ENCODE measurements at places on chromosomes 11 and 22. TPM values are rescaled to one million over a fixed set of nuclear protein-coding genes. Genes with fewer than 3 reads are reported as not detected.
A peak's percentile ranks its signal among the peaks of the same experiment; 100 is the strongest.

DNA sequence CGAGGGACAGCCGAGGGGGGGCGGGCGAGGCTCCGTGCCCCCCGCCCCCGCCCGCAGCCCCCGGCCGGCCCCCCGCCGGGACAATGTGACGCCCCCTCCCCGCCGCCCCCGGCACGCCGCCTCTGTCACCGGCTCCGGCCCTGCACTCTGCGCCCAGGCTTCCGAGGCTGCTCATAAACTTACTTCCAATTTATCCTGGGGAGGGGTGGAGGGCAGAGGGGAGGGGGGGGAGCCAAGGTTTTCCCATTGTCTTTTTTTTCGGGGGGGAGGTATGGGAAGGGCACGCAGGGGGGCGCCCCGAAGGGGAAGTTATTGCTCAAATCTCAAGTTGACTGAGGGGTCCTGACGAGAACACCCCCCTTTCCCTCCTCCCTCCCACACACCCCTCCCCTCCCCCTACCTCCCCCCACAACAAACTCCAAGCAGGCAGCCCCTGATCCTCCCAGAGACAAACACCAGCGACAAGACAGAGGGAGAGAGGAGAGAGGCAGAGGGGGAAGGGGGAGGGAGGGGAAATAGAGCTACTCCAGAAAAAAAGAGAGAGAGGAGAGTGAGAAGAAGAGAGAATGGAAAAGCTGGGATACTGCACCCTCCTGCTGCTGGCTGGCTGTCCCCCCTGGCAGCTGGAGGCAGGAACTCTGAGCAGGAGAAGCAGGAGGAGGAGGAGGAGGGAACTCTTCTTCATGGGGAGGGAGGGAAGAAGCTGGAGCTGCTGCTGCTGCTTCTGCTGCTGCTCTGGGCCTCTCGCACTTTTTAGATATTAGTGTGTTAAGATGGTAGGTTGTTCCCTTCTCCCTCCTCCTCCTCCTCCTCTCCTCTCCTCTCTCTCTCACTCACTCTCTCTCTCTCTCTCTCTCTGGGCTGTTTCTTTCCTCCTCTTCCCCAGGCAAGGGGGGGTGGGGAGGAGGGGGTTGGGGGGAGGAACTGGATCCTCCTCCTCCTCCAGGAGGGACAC, 631 bp downstream of the PHF21A start:
- peaks cover 21% of the 10 kb centered on the region for H3K4me1 ChIP-seq
- DNase-seq = peak; percentile 75
- peaks cover 9% of the 10 kb centered on the region for H3K36me3 ChIP-seq
- no peaks in the 10 kb centered on the region for H3K27me3 ChIP-seq
- peak overlapping the region; percentile 94 for H3K4me3 ChIP-seq
- peak overlapping the region; percentile 83 for H3K27ac ChIP-seq

GRCh38 chr11:75240311-75241035, at the start of gene TPBGL:
Gene TPBGL, plus strand, starts transcription at chr11:75240774. Its CDS starts 276 bp downstream, at chr11:75241050.
- no peaks in the 10 kb centered on the region for H3K4me1 ChIP-seq
- no peaks in the 10 kb centered on the region for H3K36me3 ChIP-seq
- H3K4me3 ChIP-seq = no peak within 1 kb of the TSS
- no peak for DNase-seq
- no peak within 1 kb of the TSS for H3K27ac ChIP-seq
- peaks cover 36% of the 10 kb centered on the region for H3K27me3 ChIP-seq

DNA sequence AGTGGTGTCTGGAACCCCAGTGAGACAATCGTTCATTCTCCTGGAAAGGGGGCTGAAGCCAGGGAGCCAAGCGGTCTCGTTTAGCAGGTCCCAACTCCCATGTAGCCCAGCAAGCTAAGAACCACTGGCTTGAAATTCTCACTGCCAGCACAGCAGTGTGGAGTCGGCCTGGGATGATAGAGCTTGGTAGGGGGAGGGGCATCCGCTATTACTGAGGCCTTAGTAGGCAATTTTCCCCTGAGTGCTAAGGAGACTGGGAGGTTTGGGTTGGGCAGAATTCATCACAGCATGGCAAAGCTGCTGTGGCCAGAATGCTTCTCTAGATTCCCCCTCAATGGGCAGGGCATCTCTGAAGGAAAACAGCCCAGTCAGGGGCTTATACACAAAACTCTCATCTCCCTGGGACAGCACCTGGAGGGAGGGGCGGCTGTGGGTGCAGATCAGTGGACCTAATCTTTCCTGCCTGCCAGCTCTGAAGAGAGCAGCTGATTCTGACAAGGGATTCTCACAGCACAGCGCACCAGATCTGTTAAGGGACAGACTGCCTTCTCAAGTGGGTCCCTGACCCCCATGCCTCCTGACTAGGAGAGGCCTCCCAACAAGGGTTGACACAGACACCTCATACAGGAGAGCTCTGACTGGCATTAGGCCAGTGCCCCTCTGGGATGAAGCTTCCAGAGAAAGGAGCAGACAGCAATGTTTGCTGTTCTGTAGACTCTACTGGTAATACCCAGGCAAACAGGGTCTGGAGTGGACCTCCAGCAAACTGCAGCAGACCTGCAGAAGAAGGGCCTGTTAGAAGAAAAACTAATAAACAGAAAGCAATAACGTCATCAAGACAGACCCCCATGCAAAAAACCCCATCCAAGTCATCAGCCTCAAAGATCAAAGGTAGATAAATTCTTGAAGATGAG, 14.8 kb downstream of the OR52M1 start:
- no peaks in the 10 kb centered on the region for H3K36me3 ChIP-seq
- H3K27me3 ChIP-seq = no peaks in the 10 kb centered on the region
- H3K27ac ChIP-seq = no peak overlapping the region
- no peak for DNase-seq
- H3K4me1 ChIP-seq = no peaks in the 10 kb centered on the region

- H3K36me3 ChIP-seq = peaks cover 6% of the 10 kb centered on the region
- H3K4me1 ChIP-seq = peaks cover 47% of the 10 kb centered on the region
- H3K27me3 ChIP-seq = no peaks in the 10 kb centered on the region
- DNase-seq = peak; percentile 61
- peak overlapping the region; percentile 89 for H3K27ac ChIP-seq
- H3K4me3 ChIP-seq = peak overlapping the region; percentile 88
Measured at GRCh38 chr11:68009391-68010089, 587 bp upstream of the ALDH3B1 start.

- no peak for DNase-seq
- H3K27ac ChIP-seq = no peak overlapping the region
- peaks cover 8% of the 10 kb centered on the region for H3K4me1 ChIP-seq
Measured at GRCh38 chr11:73958521-73959141, 7.8 kb downstream of the DNAJB13 start.

GRCh38 chr22:39959640-39960447, at the start of gene TMA7B:
Gene TMA7B, plus strand, starts transcription at chr22:39960397. Its CDS starts 3,978 bp downstream, at chr22:39964375.
- no peaks in the 10 kb centered on the region for H3K27me3 ChIP-seq
- H3K4me1 ChIP-seq = peaks cover 26% of the 10 kb centered on the region
- H3K27ac ChIP-seq = peak within 1 kb of the TSS; percentile 89
- DNase-seq = peak; percentile 62
- peaks cover 6% of the 10 kb centered on the region for H3K36me3 ChIP-seq
- peak within 1 kb of the TSS; percentile 41 for H3K4me3 ChIP-seq

GRCh38 chr11:68255526-68255925, 16.2 kb downstream of the C11orf24 start:
- no peak for DNase-seq
- no peak overlapping the region for H3K4me3 ChIP-seq
- no peak overlapping the region for H3K27ac ChIP-seq
- no peaks in the 10 kb centered on the region for H3K27me3 ChIP-seq

DNA sequence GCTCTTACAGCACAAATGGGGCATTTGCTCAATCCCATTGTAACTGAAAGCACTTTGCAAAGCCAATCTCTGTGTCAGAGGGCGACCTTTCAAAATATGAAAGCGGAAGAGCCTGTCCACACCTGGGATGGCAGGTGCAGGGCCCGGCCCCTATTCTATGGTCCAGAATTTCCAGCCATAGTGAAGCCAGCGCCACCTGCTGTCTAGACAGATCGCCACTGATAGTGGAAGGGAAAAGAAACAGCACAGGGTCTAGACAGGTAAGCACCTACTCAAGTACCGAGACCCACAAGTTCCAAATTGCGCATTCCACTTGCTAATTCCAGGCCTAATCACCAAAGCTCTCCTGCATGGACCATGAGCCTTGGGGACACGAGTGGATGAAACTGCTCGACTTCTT, 141.4 kb downstream of the NTM start:
- H3K36me3 ChIP-seq = no peaks in the 10 kb centered on the region
- H3K27me3 ChIP-seq = no peaks in the 10 kb centered on the region
- no peak for DNase-seq
- H3K27ac ChIP-seq = no peak overlapping the region
- H3K4me1 ChIP-seq = no peaks in the 10 kb centered on the region

- H3K4me3 ChIP-seq = no peak overlapping the region
- H3K36me3 ChIP-seq = peaks cover 47% of the 10 kb centered on the region
- no peak for DNase-seq
- H3K27me3 ChIP-seq = no peaks in the 10 kb centered on the region
- H3K4me1 ChIP-seq = no peaks in the 10 kb centered on the region
Measured at GRCh38 chr11:13376838-13377237, 86.2 kb downstream of the BTBD10 start.

GRCh38 chr11:88535916-88536547, 198.5 kb upstream of the CTSC start:
- peak; percentile 82 for DNase-seq
- H3K4me1 ChIP-seq = peaks cover 37% of the 10 kb centered on the region
- H3K36me3 ChIP-seq = no peaks in the 10 kb centered on the region

GRCh38 chr11:79129702-79130101, 311.1 kb downstream of the TENM4 start:
- DNase-seq = no peak
- H3K27ac ChIP-seq = no peak overlapping the region
- no peaks in the 10 kb centered on the region for H3K27me3 ChIP-seq
- no peak overlapping the region for H3K4me3 ChIP-seq

DNA sequence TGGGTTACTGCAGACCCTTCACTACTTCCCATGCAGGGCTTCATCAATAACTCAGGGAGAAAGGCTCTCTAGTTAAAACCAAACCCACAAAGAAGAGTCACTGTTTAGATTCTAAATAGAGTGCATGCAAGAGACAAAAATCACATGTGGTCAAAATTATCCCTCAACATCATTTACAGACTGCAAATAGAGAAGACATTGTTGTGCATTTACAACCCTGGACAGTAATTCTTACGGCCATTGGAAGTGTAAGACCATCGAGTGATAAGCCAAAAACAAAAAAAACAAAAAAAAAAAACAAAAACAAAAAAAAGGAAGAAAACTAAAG, 93.4 kb downstream of the RASSF10 start:
- peaks cover 6% of the 10 kb centered on the region for H3K4me1 ChIP-seq
- DNase-seq = no peak
- H3K27ac ChIP-seq = no peak overlapping the region
- peaks cover 11% of the 10 kb centered on the region for H3K27me3 ChIP-seq
- H3K4me3 ChIP-seq = no peak overlapping the region

The MS4A6E gene
- total RNA-seq = not detected

The OR10A2 gene
- not detected for total RNA-seq

The MS4A3 gene
- not detected for total RNA-seq

The LRRC32 gene
- total RNA-seq = not detected

Data from MCF 10A (cell line).